Germinal center (tissue), 1 donor: ENCODE measurements at places on chromosomes 7 and 10.
A peak's percentile ranks its signal among the peaks of the same experiment; 100 is the strongest.

GRCh38 chr10:21508706-21509331, 16.7 kb downstream of the SKIDA1 start:
- DNase-seq, result no peak

GRCh38 chr10:18658271-18659124, 733 bp upstream of the ARL5B start:
- peak; percentile 7 for DNase-seq

GRCh38 chr10:126576336-126576735, 94.2 kb downstream of the C10orf90 start:
- no peak for DNase-seq

DNA sequence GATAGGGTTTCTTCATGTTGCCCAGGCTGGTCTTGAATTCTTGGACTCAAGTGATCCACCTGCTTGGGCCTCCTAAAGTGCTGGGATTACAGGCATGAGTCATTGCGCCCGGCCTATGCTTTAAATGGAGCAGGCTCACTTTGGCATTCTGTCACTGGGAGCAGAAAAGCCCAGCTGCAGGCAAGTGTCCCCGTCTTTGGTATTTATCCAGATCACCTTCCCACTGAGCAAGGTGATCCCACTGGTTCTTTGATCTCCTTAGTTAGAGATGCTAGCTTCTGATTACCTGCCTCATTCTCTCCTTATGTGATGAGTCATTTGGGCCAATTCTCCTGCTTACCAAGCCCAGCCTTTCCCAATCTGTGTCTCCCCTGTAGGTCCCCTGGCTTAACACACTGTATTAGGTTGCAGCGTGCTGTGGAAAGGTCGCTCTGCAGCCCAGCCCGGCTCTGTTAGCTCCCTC, 39.3 kb downstream of the SPDYE5 start:
- no peak for DNase-seq

GRCh38 chr10:71623986-71624291, 95.6 kb downstream of the C10orf105 start:
- DNase-seq, result no peak

DNA sequence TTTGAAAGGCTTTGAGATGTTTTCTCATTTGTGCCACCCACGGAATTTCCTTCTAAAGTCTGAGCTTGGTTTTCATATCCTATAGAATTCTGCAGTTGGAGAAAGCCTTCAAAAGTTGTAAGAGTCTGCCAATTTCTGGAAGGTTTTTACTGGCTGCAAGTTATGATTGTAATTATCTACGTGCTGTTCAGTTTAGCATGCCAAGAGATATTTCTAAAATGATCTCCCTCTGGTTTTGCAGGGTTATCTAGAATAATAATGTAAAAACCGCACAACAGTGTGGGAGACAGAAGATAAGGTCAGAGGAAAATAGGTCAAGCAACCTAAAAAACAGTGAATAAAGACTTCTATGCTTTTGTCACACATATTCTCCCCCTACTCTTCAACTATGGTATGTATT, 69.3 kb downstream of the MTERF1 start:
- no peak for DNase-seq
